ENCODE measurements at places on chromosomes 3 and 15.

DNA sequence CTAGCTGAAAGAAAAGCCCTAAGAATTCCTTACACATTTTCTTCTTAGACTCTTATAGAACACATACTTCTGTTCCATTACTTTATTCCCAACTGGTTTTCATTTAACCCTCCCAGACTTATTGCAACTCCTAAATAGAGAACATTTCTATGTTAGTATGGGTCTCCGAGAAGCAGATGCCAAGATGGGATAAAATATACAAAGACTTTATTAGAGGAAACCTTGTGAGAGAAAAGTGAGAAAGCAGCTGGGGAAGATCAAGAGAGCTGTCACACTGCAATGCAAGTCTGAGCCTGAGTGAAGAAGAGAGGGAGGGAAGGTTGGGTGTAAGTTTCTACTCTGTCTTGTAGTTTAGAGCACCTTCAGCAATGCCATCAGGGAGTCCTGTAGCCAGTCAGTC lies 979.3 kb downstream of the IGSF11 start:
- no peak for DNase-seq

DNA sequence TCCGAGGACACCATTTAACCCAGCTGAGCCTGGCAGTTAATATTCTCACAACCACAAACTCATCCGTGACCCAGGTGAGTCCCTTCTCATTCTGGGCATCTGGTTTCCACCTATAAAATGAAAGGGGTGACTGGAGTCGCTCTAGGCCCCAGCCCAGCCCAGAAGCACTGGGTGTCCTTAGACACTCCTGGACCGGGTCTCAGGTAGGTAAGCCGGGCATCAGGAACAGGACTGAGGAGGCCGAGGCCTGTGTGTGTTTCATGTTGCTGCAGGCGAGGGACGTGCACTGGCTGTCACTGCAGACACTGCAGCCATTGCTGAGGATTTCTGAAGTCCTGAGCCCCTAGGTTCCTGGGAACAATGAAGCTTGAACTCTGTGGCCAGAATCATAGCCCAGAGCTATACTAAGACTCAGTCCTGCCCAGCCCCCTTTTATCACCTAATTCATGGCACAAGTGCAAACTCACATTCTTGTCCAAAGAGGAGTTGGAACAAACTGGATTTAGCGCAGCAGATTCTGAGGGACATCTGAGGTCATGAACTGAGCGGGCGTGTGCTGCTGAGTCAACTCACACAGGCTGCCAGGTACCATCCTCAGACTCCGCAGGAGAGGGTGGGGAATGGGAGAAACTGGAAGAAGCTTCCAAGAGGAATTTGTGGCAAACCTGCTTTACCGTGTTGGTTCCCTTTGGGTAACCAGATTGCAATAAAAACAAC lies 184.9 kb downstream of the FAM43A start:
- no peak for DNase-seq

DNA sequence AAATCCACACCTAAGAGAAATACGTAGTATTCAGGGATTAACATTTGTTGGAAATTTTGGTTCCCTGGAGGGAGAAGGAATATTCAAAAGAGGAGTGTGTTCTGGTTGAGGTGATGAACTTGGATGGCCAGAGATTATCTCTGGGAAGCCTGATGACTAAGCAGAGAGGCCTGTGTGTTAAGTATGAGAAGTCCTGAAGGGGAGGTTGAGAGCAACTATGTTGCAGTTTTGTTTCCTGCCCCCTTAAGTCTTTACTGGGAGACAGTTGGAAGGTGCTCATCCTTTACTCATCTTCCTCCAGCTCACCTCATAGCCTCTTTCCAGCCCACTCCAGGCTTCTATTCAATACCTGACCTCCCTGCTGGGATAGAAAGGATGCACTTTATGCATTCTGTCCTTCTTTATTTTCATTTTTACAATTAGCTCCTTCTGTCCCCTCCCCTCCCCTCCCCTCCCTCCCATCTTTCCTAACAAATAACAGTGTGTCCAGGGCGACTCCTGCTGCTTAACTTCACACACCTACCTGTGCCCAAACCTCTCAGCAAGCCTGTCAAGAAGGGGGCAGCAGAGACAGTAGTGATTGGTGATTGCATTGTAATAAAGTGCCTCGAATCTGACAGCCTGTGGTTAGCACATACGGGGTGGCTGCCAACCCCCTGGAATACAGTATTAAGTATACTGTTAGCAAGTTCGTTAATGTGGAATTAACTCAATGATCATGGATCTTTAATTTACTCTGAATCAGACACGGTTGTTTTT lies 11.9 kb downstream of the RAP2B start:
- no peak for DNase-seq

DNA sequence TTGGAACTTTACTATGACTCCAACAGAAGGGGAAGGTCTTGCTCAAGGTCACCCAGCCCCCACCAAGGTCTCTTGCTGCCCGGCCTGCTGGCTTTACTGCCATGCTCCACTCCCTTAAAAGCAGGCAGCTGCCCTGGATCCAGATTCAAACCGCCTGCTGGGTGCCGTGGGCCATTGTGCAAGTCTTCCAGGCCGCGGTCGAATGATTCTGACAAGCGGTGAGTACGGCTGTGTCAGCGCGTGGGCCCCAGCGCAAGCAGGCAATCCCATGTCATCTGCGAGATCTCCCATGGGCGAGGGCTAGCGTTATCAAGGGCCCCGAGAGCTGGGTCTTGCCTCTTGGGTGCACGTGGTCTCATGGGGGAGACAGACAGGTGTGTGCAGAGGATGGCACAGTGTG lies 37.6 kb downstream of the CORO2B start:
- DNase-seq: no peak

DNA sequence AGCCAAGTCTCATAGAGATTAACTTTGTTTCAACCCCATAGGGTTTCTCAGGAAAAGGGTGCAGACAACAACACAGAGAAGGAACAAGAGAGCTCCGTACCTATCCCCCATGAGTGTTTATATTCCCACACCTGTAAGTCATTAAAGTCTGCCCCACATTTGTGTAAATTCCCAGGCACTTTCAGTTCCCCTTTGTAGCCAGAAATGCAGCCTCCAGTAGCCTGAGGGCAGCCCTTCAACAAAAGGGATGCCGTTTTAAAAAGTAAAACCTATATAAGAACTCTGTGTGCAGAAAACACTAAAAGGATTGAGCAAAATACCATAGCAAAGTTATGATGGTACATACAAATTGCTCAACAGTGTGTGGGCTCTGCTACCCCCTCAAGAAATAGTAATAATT lies 59.7 kb upstream of the TMEM108 start:
- no peak for DNase-seq

- DNase-seq: no peak
Observed at GRCh38 chr15:52227456-52227855, 36.3 kb upstream of the GNB5 start.

DNA sequence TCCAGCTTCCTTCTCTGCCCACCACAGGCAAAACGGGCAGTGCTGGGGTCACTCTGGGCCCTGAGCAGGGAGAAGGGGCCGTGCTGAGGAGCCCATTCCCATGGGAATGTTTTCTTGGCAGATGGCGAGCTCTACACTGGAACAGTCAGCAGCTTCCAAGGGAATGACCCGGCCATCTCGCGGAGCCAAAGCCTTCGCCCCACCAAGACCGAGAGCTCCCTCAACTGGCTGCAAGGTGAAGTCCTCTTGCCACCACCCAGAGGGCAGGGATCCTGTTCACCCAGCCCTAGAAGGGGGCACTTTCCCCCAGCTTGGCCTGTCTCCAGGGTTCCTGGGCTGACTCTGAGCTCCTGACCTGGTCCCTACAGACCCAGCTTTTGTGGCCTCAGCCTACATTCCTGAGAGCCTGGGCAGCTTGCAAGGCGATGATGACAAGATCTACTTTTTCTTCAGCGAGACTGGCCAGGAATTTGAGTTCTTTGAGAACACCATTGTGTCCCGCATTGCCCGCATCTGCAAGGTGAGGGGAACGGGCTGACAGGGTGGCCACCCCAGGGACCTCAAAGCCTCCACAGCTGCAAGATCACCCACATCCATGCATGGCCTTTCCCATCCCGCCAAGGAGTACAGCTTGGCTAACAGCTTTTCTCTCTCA lies 12.4 kb downstream of the CIB1 start:
- DNase-seq: no peak

DNA sequence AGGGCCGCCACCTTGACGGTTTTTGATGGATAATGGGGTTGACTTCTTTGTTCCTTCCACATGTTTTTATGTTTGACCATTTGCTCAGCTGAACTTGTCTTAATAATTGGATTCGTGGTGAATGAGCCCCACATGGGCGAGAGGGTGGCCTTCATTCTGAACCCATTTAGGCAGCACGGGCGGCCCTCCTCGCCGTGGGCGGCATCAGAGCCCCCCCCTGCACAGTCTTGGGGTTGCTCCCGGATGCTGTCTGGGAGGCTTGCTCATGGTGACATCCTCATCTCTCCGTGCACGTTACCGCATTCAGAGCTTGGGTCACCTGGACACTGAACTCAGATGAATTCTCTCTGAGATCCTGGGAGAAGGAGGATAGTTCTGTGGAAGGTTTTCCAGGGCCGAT lies 172.3 kb upstream of the OSBPL11 start:
- DNase-seq: no peak

DNA sequence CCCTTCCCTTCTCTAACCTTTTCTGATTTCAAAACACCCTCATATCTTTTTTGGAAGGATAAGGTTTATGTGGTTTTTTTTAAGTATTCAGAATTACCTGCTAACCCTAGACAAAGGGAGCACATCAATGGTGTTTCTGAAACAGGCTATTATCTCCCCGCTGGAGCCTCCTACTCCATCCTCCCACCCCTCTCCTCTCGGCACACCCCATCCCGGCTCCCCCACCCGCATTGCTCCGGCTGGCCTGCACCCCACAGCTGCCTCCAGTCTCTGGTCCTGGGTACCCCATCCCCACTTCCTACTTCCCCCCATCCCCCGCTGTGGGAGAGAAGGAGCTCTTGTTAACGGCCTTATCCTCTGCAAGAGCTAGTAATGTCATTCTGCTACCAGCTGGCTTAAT lies 59.2 kb downstream of the PDIA5 start:
- no peak for DNase-seq

GRCh38 chr15:34883633-34884032 lies 85.9 kb downstream of the AQR start:
- DNase-seq: no peak

GRCh38 chr15:51621936-51622603 lies 501 bp downstream of the DMXL2 start:
- peak; percentile 66 for DNase-seq

DNA sequence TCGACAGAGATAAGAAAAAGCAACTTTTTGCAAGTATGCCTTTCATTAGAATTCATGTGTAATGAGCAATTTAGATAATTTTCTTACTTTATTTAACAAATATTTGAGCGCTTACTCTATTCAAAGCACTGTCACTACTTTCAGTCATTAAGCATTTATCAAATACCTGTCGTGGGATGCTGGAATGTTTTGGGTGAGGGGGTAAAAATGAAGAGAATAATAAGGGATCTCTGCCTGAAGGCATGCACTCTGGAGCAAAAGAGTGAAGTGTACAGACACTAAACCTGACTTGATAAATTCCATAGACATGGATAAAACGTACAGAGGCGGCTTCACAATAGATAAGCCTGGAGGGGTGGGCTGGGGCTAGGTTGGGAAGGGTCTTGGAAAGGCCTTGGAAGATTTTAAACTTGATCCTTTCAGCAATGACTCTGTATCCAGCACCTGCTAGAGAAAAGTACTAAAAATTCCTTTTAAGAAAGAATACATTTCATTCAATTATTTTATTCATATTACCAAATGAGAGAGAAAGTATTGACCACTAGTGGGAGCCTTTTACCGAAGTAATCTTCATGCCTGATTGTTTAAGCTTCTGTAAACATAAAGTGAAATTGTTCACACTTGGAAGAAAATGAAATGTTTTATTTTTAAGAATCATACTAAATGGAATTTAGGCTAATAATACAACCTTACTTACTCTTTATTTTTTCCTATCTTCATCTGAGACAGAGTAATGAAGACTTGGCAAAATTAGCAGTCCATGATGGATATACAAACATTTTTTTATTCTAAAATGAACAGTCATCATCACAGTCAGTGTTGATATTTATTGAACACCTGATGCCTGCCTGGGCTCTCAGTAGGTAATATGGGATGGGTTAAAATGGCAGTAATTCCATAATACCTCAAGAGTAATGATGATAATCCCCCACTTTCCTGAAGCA lies 113.2 kb downstream of the PPP2R3A start:
- DNase-seq: no peak

GRCh38 chr15:62549345-62549970 lies 384.4 kb upstream of the C2CD4B start:
- DNase-seq: no peak

DNA sequence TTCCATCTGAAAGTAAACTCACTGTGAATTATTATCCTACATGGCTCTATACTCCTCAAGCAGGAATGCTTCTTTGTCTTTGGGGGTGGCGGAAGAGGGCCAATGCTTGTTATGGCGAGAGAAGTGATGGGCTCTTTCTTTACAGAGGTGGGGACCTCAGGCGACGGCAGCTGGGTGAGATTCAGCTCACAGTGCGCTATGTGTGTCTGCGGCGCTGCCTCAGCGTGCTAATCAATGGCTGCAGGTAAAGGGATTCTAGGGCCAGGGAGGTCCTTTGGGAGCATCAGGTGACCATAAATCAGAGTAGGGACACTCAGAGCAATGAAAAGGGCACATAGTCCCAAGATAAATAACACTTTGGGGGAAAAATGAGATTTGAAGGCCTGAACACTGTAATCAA lies 39.0 kb downstream of the ESYT3 start:
- no peak for DNase-seq

GRCh38 chr3:61940236-61940635 lies 378.9 kb downstream of the PTPRG start:
- no peak for DNase-seq

- no peak for DNase-seq
Observed at GRCh38 chr3:186225603-186226002, 116.7 kb upstream of the ETV5 start.

All from cortex of kidney (tissue), 1 donor.